ENCODE measurements at places on chromosomes 5 and 9. TPM values are rescaled to one million over a fixed set of nuclear protein-coding genes. Genes with fewer than 3 reads are reported as not detected.
A peak's percentile ranks its signal among the peaks of the same experiment; 100 is the strongest.

Gene C6
- total RNA-seq, result 1.6 TPM

- DNase-seq, result peak; percentile 58
These were observed 118.8 kb downstream of the WNK2 start for GRCh38 chr9:93302586-93303257.

DNA sequence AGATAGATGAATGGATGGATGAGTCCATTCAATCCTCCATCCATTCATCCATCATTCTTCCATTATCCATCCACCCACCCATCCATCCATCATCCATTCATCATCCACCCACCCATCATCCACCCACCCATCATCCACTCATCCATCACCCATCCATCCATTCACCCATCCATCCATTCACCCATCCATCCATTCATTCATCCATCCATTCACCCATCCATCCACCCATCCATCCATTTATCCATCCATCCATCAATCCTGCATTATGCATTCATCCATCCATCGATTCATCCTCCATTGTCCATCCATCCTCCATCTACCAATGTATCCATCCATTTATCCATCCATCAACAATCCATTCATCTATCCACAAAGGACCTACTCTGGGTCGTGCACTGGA, 12.8 kb upstream of the PHYKPL start:
- no peak for DNase-seq

GRCh38 chr9:135268981-135269380, 181.5 kb downstream of the OLFM1 start:
- no peak for DNase-seq

Gene SPATA31D4
- total RNA-seq, result not detected

GRCh38 chr9:20853866-20854265, 169.8 kb downstream of the FOCAD start:
- no peak for DNase-seq

Gene SAPCD2
- 28.5 TPM for total RNA-seq

Gene SLC34A3
- total RNA-seq, result 0.10 TPM

Gene SHLD3
- total RNA-seq, result 5.6 TPM

DNA sequence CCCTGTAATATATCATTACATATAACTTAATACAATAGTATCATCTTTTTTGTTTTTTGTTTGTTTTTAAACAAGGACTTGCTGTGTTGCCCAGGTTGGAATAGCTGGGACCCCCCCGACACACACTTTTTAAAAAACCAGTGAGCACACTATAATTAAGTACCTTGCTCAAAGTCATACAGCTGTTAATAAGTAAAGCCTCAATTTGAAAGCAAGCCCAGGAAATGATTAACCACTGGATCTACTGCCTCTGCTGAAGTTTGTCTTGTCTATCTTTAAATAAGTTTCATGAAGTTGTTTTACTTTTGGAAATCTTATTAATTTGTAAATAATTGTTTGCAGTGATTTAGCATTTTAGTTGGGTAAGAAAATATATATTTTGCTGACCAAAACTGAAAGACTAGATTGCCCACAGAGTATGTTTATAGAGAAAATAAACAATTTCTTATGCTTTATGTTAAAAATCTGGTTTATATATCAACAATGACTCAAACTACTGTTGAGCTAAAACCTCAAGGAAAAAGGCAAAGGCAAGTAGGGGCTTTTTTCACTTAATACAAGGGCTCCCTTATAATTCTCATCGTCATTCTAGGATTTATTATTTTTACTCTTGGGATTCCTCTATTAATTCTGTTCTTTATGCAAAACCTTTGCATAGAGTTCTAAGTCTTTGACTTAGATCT, 5.8 kb upstream of the CARNMT1 start:
- no peak for DNase-seq

DNA sequence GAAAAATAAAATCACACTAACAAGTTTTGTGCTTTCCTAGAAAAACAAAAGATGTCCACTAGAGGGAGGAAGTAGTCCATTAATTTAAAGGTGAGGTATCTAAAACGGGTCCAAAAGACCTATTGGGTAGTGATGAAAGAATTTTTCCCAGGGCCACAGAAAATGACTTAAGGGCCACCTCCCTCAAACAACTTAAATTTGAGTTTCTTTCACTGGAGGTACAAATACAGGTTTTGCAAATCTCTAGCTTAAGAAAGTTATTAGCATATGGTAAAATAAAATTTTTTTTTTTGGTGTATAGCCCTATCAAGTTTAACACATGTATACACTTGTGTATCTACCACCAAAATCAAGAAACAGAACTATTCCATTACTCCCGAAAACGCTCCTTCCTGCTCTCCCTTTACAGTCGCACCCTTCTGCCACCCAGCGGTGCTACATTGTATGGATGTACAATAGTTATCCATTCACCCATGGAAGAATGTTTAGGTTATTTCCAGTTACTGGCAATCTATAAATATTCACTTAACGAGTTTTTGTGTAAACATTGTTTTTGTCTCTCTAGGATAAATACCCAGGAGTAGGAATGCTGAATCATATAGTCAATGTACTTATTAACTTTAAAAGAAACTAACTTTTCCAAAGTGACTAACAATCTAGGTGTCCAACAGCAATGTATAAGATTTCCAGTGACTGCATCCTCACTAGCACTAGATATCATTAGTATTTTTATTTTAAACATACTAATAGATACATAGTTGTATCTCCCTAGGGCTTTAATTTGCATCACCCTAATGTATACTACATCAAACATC, 21.9 kb downstream of the DEPDC1B start:
- DNase-seq, result peak; percentile 63

DNA sequence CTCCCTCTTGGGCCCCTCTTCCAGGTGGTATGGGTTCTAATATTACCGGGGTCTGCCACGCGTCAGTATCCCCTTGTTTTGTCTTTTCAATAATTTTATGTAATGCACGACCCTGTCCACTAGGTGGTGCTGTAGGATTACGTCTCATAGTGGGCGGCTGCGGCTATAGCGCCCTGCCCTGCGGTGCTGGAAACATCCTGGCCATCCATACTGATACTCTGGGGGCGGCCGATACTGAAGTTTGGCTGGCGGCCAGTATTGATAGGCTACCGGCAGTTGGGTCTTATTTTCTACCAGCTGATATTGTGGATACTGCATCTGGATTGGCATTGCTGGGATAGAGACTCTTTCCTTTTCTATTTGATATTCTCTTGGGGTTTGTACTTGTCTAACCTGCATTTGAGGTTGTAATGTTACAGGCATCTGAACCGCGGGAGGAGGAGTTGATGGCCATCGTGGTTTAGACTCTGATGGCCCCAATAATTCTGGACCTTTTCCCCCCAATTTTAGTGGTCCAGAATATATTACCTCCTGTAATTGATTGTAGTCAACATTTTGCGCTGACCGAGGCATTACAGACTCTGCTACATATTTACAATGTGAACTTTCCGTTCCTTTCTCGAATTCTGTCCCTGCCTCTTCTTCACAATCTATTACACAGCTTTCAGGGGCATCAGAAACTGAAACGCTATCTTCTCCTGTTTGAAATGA, 3.3 kb upstream of the TMEM141 start:
- DNase-seq, result peak; percentile 59

DNA sequence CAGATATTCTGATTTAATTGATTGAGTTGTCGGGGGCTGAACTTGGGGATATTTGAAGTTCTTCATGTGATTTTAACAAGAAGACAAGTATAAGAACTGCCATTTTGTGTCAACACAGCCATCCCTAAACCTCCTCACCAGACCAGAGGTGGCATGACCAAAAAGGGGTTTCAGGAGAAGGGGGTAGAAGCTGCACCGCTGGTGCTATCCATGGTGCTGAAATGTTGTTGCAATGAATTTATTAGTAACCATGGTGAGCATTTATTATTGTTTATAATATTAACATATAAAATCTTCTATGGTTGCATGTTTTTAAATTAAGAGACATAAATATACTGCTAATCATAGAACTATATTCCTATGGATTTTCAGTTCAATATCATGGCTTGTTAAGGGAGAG, 72.3 kb downstream of the GNA14 start:
- DNase-seq, result no peak

DNA sequence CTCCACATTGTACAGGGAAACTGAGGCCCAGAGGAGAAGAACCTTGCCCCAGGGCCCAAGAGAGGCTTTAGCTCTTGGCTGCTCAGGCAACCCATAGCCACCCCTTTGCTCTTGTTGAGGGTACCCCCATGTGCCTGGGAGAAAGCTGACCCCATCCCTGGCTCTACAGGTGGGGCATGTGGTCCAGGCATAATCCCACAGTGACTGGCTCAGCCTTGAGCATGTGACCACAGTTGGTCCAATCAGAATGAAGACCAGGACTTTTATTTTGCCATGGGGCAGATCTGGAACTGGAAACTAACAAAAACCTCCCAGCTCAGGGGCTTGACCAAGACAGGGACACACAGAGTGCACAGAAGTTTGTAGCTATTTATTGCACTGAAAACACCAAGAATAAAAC, 29.3 kb downstream of the SLC6A7 start:
- no peak for DNase-seq

Measured in M059J (cell line).